Glomerular endothelial cell (primary cell): ENCODE measurements at places on chromosomes 4 and X. TPM values are rescaled to one million over a fixed set of nuclear protein-coding genes. Genes with fewer than 3 reads are reported as not detected.

GRCh38 chr4:5133201-5133600 is 81.9 kb downstream of the STK32B start:
- peak; percentile 9 for DNase-seq

MAGEB6 gene
- total RNA-seq: not detected in 2 replicates

- DNase-seq: peak; percentile 7
Observed at GRCh38 chr4:176123710-176124407, 58.2 kb downstream of the WDR17 start.

DNA sequence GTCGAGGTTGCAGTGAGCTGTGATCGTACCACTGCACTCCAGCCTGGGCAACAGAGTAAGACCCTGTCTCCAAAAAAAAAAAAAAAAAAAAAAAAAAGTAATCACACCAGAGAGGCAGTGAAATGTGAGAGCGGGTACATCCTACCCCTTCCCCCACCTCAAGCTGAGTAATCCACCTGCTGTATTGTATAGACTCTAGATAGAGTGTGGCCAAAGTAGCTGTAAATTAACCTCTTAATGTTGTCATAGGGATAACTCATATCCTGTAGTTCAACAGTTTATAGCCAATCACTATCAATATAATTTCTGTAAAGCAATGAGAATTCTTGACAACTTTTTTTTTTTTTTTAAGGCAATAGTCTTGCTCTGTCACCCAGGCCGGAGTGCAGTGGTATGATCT is 30.8 kb downstream of the TNIP2 start:
- DNase-seq: no peak

DNA sequence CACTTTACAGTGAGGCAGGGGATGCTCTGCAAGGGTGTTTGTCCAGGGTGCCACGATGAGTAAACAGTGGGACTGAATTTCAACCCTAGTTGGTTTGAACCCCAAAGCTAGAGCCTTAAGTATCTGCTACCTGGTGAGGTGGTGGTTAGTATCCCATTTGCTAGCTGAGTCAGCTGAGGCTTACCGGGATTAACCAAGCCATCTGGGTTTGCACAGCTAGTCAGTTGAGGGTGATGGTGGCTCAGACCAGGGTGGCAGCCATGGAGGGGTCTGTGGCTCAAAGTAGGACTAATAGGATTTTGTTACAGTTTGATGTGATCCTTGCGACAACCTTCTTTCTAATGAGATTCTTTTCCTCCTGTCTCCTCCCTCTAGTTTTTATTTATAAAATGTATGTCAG is 1.9 kb downstream of the EVC start:
- DNase-seq: no peak

- no peak for DNase-seq
Observed at GRCh38 chrX:7503251-7503650, 339.7 kb upstream of the VCX start.

DNA sequence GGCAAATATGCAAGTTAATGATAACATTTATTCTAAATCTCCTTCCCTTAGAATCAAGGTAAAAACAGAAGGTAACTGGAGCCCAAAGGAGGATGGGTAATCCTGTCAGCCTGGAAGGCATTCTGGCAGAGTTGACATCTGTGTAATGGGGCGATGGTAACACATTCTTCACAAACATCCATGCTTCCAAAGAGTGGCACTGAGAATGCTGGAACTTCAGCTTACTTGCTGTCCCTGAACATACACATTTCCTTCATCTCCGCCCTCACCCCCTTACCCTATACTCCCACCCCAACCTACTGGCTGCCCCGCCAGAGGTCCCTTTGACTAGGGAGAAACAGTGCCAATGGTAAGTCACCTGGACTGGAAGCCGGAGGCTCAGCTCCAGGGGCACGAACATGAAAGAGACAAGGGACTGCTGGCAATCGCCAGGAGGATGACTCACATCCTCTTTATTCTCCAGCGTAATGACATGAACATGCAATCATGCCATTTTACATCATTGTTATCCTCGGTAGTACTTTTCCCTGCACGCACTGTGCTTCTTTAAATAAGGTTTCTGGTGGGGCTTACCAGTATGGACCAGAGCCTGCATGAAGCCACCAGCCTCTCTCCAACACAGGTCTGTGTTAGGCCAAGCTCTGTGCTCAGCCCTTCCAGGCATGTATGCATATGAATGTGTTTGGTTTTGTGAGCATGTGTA is 694.2 kb upstream of the TENM3 start:
- DNase-seq: no peak

- DNase-seq: no peak
Observed at GRCh38 chr4:158850800-158851644, 82.2 kb downstream of the FNIP2 start.

DNA sequence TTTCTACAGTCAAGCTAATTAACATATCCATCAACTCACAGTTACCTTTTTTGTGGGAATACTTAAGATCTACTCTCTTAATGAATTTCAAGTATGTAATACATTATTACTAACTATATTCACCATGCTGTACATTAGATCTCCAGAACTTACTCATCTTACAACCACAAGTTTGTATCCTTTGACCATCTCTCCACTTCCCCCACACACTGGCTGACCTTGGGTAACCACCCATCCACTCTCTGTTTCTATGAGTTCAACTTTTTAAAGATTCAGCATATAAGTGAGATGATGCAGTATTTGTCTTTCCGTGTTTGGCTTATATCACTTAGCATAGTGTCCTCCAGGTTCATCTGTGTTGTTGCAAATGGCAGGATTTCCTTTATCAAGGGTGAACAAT is 30.5 kb upstream of the MAGED1 start:
- no peak for DNase-seq

DNA sequence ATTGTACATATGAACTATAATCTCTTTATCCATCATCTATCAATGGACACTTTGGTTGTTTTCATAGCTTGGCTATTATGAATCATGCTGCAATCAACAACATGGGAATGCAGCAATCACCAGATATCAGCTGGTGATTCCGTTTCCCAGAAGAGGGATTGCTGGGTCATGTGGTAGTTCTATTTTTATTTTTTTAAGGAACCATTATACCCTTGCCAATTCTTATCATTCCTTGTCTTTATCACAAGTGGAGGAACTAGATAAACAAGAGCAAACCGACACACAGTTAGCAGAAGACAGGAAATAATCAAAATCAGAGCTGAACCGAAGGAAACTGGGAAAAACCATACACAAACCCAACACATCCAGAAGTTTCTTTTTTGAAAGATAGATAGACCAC is 14.5 kb upstream of the LNX1 start:
- no peak for DNase-seq

DNA sequence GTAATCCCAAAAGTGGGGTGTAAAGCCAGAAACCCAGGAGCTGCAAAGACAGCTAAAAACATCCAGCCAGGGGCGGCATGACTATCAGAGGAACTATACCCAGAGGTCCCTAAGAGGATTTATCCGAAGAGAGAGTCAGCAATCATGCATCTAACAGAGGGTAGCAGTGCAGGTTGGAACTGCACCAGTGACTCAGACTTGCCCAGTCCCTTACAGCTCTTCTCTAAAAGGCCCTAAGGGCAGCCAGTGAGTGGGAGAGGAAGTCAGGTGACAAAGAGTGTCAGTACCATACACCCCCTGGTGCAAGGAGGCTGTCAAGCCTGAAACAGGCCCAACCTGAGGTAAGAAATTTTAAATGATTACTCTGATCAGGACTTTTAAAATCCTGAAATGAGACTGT is 88.1 kb downstream of the CAMK2D start:
- DNase-seq: no peak

DNA sequence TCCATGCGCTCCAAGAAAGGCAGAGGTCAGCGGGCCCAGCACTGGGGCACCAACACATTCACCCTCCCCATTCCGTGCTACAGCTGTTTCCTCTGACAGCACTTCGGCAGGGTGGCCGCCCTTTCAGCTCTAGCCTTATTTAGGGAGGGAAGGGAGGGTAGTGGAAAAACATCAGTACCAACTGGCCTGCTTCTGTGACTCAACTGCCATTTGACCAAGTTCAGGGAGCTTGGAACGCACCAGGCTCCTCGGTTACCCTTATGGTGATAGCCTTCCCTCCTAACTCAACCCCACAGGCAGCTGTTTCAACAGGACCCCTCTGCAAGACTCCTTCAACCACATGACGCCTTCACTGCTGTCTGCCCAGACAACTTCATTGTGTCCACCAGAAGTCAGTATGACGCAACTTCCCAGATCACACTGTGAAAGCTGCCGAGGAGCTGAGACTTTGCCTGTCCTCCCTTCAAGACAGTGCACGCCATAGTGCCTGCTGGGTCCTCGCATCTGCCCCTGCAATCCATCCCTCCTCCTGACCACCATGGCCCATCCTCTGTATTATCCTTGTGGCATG is 132.2 kb downstream of the AFAP1 start:
- no peak for DNase-seq

RS1 gene
- not detected in 2 replicates for total RNA-seq

GRCh38 chr4:176210579-176211296 is 15.4 kb upstream of the SPATA4 start:
- DNase-seq: no peak

FGB gene
- total RNA-seq: not detected in 2 replicates

MAOB gene
- 0.12 and 0.19 TPM in 2 replicates for total RNA-seq

DNA sequence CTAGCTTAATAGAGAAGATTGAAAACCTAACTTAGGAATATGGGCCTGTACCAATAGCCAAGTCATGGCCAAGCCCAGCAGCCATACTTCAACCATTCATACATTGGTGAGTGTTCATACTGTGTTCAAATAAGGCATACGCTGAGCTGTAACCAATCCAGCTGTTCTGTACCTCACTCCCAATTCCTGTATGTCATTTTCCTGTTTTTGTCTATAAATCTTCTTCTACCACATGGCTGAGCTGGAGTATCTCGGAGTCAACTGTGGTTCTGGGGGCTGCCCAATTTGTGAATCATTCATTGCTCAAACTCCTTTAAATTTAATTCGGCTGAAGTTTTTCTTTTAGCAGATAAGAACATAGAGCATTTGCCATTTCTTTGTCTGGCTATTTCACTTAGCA is 195.3 kb upstream of the ANKRD50 start:
- no peak for DNase-seq

CT45A5 gene
- total RNA-seq: not detected in 2 replicates

- DNase-seq: no peak
Observed at GRCh38 chr4:180675359-180675650, 1567.9 kb upstream of the TENM3 start.

HELT gene
- total RNA-seq: not detected in 2 replicates

- DNase-seq: no peak
Observed at GRCh38 chrX:106863697-106864096, 39.4 kb downstream of the RIPPLY1 start.

GRCh38 chr4:168877511-168878491 is 132.3 kb downstream of the CBR4 start:
- DNase-seq: no peak

AIMP1 gene
- total RNA-seq: 17.3 and 20.7 TPM in 2 replicates

DNA sequence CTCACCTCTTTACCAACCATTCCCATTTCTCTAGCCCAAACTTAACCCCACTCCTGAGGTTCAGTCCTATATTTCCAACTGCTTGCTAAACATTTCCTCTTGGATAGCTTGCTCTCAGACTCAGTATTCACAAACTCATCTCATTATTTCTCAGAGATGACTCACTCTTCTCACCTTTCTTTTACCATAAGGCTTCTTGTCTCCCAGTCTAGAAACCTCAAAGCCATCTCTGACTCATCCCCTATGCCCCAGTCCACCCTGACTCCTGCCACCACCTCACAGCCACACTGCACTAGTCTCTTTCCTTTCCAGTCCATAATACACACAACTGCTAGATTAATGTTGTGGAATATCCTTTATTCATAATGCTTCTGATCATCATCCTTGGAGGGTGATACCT is 4.8 kb downstream of the FRMPD3 start:
- DNase-seq: no peak
